ENCODE measurements at places on chromosomes 1 and 21.
A peak's percentile ranks its signal among the peaks of the same experiment; 100 is the strongest.

DNA sequence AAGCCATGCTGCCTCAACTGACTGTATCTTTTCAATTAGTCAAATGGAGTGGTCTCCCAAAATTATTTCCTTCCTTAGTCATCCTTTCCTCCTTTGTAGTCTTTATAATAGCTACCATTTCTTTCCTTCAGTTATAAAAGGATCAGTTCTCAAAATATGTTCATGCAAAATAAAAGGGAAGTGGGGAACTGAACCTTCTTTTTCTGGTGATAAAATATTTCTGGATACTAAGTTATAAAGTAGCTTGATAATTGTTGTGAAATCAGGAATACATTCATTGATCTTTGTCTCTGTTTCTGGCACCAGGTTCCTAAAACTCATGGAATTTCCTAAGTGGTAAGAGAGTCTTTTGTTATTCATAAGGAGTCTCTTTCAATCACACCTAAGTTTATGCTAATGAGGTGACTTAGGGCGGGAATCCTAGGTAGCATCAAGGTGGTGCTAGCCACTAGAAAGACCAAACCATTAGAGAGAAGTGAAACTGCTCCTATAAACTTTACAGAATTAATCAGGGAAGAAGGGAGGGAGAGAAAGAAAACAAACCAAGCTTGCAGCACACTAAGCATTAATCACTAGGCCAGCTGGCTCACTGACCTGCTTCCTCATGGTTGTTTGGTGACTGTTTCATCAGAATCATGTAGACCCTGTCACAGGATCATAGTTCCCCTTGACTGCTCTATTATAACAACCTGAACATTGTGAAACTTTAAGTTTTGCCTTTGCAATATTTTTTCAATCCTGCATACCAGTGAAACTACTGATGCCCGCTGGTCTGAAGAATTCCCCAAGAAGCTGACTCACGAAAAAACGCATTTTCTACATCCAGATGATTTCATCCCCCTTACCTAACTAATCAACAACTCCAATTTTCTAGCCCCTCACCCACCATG is 161.6 kb upstream of the PTBP2 start:
- peak; percentile 84 for DNase-seq

- peak; percentile 68 for DNase-seq
Measured at GRCh38 chr1:78519446-78519845, 28.7 kb downstream of the PTGFR start.

- DNase-seq: no peak
Measured at GRCh38 chr1:40895601-40896000, 33.4 kb upstream of the CITED4 start.

- no peak for DNase-seq
Measured at GRCh38 chr1:92503043-92503925, 16.6 kb upstream of the GFI1 start.

DNA sequence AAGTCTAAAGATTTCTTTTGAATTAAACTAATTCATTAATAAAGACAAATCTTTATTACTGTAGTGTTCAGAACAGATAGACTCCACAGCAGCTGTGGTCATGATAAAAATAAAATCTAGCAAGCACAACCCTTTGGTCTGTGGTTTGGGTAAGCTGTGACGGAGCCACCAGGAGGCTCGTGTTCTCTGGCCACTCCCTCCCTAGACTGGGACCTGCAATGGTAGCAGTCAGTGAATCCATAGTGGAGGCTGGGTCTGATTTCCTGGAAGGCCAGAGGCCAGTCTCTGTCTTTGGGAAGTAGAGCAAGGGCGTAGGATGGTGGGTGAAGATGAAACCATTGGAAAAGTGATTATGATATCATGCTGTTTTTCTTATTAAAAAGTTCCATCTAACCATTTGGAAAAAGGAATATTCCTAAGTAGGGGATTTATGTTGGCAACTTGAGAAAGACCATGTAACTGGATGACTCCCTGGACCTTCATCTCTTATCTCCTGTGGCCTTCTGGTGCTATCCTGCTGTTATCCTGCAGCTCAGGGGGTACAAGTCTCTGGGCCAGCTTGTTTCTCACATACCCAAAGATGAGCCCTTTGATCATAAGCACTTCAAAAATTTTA is 39.0 kb downstream of the TENT5C start:
- DNase-seq: no peak

DNA sequence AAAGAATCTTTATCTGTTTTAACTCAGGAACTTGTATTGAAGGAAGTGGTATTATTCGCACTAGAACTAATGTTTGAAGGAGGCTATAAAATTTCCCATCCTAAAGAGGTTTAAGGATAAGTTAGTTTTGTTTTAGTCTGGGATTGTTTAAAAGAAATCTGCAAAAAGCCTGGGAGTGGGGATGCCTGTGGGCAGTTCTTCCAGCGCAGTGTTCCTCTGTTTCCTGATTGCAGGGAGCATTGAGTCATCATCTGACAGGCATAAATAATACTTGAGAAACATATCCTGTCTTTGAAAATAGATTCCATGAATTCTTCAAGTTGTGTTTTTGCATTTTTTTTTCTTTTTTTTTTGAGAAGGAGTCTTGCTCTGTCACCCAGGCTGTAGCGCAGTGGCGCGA is 350.8 kb upstream of the PTBP2 start:
- DNase-seq: peak; percentile 89

DNA sequence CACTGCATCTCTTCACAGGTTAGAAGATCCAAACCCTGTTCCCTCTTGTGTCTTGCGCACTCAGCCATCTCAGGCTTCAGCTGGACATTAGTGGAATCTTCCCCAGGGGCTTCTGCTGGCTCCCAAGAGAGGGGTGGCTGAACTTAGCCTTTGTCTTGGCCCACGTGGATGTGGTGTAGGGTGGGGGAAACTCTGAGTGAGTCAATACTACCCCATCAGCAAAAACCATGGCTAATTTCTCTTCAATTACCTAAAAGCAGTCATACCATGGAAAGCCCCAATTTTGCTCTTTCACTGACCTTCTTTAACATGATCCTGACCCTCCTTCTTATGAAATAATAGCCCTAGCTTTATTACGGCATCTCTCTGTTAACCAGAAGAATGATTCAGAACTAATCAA is 72.5 kb upstream of the RAB3GAP2 start:
- no peak for DNase-seq

GRCh38 chr1:116585886-116586285 is 15.1 kb upstream of the CD58 start:
- DNase-seq: no peak

DNA sequence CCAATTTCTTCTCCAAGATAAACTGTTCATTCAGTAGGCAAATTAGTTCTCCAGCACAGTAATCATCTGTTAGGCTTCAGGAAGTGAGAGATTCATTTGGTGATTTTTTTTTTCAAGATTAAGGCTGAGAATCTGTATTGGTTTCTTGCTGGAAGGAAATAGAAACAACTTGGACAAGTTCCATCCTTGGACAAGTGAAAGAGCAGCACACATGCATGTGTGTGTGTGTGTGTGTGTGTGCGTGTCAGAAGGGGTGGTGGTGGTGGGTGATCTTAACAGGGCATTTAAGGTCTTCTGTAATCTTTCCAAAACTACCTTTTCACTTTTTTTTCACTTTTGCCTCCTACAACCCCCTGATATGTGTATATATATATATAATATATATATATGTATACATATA is 15.9 kb upstream of the SUCO start:
- DNase-seq: no peak

DNA sequence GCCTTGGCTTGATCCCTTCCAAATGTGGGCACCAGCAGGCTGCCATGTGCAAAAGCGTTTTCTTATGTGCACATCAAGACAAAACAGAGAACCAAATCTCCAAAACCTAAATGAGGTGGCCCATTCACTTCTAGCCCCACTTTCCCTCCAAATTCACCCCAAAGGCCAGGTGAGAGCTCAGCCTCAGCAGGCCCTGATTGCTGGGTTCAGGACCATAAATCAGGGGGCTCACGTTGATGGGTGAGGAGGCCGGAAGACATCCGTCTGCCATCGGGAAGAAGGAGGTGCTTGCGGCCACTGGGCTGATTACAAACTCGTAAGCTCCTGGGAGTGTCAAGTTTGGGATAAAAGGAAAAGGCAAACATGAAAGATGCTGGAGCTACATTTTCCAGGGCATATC is 86.7 kb upstream of the CLDN14 start:
- DNase-seq: no peak

- DNase-seq: no peak
Measured at GRCh38 chr1:61190618-61191432, 108.5 kb downstream of the NFIA start.

GRCh38 chr21:44761011-44761729 is 40.5 kb downstream of the UBE2G2 start:
- no peak for DNase-seq

DNA sequence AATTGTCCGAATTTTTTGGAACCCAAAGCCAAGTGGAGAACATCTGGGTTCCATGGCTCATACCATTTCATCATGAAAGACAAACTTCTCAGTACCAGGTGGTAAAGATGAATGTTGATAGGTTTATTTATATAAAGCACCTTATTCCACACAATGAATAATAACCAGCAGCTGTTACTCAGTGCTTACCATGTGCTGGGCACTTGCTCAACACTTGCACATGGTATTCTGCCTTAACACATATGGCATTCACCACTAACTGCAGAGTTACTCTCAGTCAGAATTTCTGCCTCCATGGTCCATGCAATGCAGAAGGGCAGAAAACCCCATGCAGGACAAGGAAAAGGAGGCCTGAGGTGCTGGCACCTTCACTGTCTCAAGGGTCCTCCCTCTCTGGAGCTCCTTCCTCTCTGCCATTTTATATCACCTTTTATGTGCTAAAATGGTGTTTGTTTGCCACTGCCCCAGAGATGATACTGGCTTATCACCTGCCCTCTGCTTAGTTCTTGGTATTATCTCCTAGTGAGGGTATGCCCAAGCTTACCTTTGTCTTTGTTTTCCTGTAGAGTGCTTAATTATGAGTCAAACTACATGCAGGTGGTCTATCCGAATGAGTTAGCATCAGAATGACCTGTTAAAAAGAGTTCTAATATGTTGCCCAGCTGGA is 76.7 kb upstream of the ZNF326 start:
- no peak for DNase-seq

- no peak for DNase-seq
Measured at GRCh38 chr1:8590721-8591351, 226.6 kb downstream of the RERE start.

GRCh38 chr1:223243441-223244050 is 100.5 kb upstream of the TLR5 start:
- no peak for DNase-seq

GRCh38 chr1:86914998-86915736 is 732 bp downstream of the HS2ST1 start:
- DNase-seq: peak; percentile 51

- no peak for DNase-seq
Measured at GRCh38 chr21:30395731-30396130, at the start of gene KRTAP13-1. Gene KRTAP13-1, plus strand, starts transcription at chr21:30396031. Its CDS starts 56 bp downstream, at chr21:30396087.

DNA sequence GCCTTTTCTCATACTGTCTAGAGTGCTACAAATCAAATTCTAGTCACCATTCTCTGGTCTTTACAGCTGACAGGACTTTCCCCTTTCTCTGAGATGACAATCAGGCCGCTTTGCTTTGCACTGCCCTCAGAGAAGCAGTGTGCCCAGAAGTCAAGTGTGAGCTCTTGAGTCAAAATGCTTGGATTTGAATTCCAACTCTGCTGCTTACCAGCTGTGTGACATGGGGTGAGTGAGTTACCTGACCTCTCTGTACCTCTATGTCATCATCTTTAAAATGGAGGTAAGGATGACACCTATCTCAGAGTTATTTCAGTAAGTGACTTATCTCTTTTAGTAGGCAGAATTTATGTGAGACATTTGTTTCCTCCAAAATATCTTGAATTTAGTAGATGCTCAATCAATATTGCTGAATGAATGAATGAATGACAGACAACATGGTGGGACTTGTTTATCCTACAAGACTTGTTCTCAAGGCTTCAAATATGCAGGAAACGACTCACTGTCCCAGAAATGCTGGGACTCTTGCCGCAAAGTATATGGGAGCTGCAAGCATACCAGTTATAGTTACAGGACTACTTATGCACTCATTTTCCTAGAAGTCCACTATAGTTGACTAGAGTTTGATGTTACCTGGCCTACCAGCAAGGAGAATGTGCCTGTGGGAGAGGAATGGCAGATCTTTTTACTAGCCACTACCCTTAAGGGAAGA is 38.1 kb upstream of the A3GALT2 start:
- DNase-seq: no peak

GRCh38 chr1:91891454-91891853 is 5.5 kb upstream of the TGFBR3 start:
- DNase-seq: no peak

- no peak for DNase-seq
Measured at GRCh38 chr1:162950187-162950586, 89.2 kb upstream of the CCDC190 start.

DNA sequence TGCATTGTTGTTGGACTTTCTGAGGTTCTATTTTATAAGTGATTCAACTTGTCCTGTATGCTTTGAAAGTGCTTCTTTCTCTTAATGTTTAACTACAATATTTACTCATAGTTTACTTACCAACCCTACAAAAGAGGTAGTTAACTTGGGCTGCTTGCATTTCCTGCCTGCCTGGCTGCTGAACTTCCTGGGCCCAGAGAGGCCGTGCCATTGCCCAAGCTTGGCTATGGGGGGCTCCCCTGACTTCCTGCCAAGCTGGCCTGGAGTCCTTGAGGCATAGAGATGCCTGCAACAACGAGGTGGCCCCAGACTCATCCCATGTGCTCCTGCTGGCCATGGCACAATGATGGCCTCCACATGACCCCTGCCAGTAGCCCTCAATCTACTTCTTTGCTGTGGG is 361.6 kb upstream of the PLD5 start:
- DNase-seq: no peak

DNA sequence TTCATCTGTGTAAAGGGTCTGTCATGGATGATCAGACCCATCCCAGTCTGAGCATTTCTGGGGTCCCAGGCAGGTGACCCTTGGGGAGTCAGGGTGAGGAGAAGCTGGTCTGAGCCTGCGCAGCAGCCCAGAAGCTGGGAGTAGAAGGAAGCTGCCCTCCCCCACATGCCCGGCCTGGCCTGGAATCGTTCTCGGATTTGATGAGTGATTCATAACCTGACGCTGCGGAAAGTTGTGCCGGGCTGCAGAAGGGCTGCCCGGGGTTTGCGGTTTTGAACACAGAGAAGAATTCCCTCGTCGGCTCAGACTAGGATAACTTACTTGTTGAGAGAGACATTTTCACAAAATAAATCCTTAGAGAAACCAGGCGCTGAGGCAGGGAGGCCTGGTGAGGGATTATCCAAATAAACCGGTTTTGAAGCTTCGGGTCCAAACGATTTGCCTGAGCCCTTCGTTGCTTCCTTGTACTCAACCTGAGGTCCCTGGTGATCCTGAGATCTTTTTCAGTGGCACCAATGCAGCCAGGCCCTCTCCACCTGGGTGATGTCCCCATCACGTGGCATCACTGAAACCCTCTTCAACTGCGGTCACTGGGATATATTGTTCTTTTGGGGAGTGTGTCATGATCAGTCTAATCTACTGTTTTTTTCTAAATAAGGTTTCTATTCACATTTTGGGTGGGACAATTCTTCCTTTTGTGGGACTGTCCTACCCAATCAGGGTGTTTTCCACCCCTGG is 29.2 kb downstream of the EPHB2 start:
- DNase-seq: peak; percentile 93
